Calu3 (cell line): ENCODE measurements at places on chromosomes 12 and 14. TPM values are rescaled to one million over a fixed set of nuclear protein-coding genes. Genes with fewer than 3 reads are reported as not detected.
A peak's percentile ranks its signal among the peaks of the same experiment; 100 is the strongest.

Gene NR1H4
- 5.2 and 9.6 TPM in 2 replicates for total RNA-seq

DNA sequence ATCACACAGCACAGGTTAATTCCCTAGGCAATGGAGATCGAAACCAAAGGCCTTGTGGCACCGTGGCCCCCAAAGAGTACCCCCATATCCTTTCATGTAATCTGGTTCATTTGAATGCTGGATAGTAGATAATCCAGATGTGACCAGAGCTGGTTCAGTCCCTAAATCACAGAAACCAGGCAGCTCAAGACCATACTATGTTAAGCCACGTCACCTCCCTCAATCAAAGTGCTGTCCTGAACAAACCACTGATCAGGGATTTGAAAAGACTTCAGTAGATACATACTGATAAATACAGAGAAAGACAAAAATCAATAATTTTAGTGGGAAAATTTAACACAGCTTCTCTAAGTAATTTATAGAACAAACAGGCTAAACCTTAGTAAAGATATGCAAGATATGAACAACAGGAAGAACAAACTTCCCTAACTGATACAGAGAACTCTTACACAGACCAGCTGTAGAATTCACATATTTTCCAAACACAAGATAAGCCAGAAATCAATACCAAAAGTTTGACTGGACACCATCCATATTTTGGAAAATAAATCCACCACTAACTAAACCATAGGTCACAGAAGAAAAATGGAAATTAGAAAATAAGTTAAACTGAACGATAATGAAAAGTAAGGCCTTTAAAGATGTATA lies 67.1 kb downstream of the BCAT1 start:
- DNase-seq, result no peak

DNA sequence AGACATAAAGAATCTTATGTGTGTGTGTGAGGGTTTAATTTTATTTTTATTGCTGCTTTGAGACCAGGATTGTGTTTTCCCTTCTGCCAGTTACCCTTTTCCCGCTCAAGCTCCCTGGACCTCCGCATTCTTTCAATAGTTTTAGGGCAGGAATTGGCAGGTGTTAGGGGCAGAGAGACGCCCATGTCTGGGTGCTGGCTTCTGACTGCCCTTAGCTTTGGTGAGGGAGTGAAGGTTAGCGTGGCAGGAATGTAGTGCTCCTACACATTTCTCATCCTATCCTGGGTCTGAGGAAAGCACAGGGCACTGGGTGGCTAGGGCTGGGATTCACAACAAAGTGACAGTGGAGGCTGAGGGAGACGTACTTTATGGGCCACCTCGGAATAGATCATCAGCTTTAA lies 428.1 kb downstream of the ZFP36L1 start:
- DNase-seq, result peak; percentile 42

Gene CRIP2
- total RNA-seq, result 70.1 and 71.8 TPM in 2 replicates

Gene ACAD10
- total RNA-seq, result 38.1 and 50.8 TPM in 2 replicates

GRCh38 chr14:43896044-43896443 lies 611.0 kb downstream of the FSCB start:
- DNase-seq, result no peak

DNA sequence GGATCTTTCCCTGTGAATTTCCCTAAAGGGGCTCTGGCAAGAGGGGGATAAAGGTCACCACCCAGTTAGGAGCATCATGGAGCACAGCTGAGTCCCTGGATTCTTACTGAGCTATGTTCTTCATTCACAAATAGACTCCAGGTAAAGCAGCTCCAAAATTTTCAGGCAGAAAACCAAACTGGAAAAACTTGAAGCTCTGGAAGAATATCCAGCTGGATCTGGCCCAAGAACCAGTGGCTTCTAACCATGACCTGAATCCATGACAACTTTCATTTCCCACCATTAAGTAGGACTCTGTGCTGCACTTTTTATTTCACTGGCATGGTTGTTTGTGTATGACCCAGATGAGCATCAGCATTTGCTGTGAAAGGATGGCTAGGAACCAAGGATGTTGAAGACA lies 180.4 kb upstream of the FKBP4 start:
- no peak for DNase-seq

Gene GPR132
- 1.4 TPM in 2 replicates for total RNA-seq

GRCh38 chr12:34398706-34399630 lies 376.7 kb downstream of the ALG10 start:
- DNase-seq, result no peak

Gene SLC2A14
- not detected in 2 replicates for total RNA-seq

DNA sequence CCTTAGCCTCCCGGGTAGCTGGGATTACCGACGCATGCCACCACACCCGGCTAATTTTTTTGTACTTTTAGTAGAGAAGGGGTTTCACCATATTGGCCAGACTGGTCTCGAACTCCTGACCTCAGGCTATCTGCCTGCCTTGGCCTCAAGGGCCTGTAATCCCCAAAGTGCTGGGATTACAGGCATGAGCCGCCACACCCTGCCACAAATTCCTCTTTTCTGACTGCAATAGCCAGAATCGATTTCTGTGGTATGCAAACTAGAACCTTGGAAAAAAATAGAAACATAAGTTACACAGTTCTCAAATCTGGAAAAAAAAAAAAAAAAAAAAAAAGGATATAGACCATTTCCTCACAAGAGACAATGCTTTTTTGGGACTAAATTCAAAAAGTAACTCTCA lies 184.6 kb upstream of the EGLN3 start:
- DNase-seq, result peak; percentile 36

DNA sequence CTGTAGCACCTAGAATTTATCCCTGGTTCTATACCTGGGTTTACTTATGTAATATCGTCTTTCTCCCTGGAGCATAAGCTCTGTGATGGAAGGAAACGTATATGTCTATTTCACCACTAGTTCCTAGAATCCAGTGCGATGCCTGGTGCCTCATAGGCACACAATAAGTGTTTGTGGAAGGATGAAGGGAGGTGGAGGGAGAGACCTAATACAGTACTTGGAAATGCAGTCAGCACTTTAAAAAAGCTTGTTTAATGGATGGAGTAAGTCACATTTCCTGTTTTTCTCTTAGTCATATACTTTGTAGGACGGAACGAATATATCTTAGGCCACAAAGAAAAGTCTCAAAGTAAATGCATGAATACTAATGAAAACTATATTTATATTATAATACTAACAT lies 186.5 kb upstream of the HMGA2 start:
- DNase-seq, result no peak

Gene TMEM233
- total RNA-seq, result not detected in 2 replicates

- DNase-seq, result no peak
These were observed 1.6 kb downstream of the ALDH2 start for GRCh38 chr12:111768159-111768895.

Gene CARMIL3
- 0.33 and 0.42 TPM in 2 replicates for total RNA-seq

Gene CCDC197
- total RNA-seq, result not detected in 2 replicates

Gene ATG2B
- 13.0 and 14.5 TPM in 2 replicates for total RNA-seq

GRCh38 chr14:47785058-47785457 lies 109.7 kb upstream of the MDGA2 start:
- DNase-seq, result no peak

Gene TMCC3
- total RNA-seq, result 4.0 and 6.8 TPM in 2 replicates

Gene ACVRL1
- total RNA-seq, result 0.44 TPM in 1 of 2 replicates, not detected in the other

- no peak for DNase-seq
These were observed 26.6 kb downstream of the ASCL4 start for GRCh38 chr12:107801150-107801549.

- no peak for DNase-seq
These were observed 124.7 kb upstream of the MAX start for GRCh38 chr14:65226824-65227604.

DNA sequence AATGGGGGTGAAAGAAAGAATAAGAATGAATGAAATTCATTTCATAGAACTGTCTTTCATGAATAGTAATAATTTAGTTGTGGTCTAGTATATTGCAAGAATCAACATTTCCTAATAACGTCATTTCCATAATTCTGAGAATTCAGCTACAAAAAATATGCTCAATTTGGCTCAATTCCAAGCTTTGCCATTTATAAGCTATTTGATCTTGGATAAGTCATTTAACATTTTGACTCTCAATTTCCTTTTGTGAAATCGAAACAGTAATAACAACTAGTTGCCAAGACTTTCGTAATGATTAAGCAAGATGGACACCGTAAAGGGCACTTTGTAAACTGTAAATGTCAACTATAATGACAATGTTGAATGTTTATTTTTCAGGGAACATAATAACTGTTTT lies 18.1 kb downstream of the NOS1 start:
- DNase-seq, result no peak
